ENCODE measurements at places on chromosomes 6 and 20. TPM values are rescaled to one million over a fixed set of nuclear protein-coding genes. Genes with fewer than 3 reads are reported as not detected.

XRN2 gene
- 86.7 TPM for total RNA-seq

PI16 gene
- total RNA-seq, result 0.59 TPM

TINAG gene
- not detected for total RNA-seq

ANKEF1 gene
- 3.5 TPM for total RNA-seq

NTSR1 gene
- total RNA-seq, result 1.9 TPM

PRSS35 gene
- 18.7 TPM for total RNA-seq

MAP1LC3A gene
- 17.5 TPM for total RNA-seq

PSMA7 gene
- total RNA-seq, result 320 TPM

HLA-E gene
- total RNA-seq, result 216 TPM

RIPPLY2 gene
- total RNA-seq, result not detected

TTK gene
- 14.6 TPM for total RNA-seq

FNDC11 gene
- 0.89 TPM for total RNA-seq

Data from smooth muscle cell of the umbilical artery (primary cell).